ENCODE measurements at places on chromosomes 5 and 9. TPM values are rescaled to one million over a fixed set of nuclear protein-coding genes. Genes with fewer than 3 reads are reported as not detected.
A peak's percentile ranks its signal among the peaks of the same experiment; 100 is the strongest.

GRCh38 chr9:107190061-107190935 is 92.8 kb upstream of the RAD23B start:
- no peaks in the 10 kb centered on the region for H3K4me1 ChIP-seq
- peaks cover 15% of the 10 kb centered on the region for H3K27me3 ChIP-seq
- no peak overlapping the region for H3K27ac ChIP-seq
- no peak overlapping the region for H3K4me3 ChIP-seq

- peak overlapping the region; percentile 78 for H3K4me3 ChIP-seq
- peak overlapping the region; percentile 92 for H3K27ac ChIP-seq
- no peaks in the 10 kb centered on the region for H3K27me3 ChIP-seq
- H3K4me1 ChIP-seq = peaks cover 67% of the 10 kb centered on the region
These were observed 48.5 kb downstream of the RFX3 start for GRCh38 chr9:3477236-3477834.

GRCh38 chr5:2829239-2829638 is 77.8 kb upstream of the IRX2 start:
- H3K27me3 ChIP-seq = no peaks in the 10 kb centered on the region
- no peaks in the 10 kb centered on the region for H3K4me1 ChIP-seq
- DNase-seq = no peak
- H3K27ac ChIP-seq = no peak overlapping the region
- H3K36me3 ChIP-seq = no peaks in the 10 kb centered on the region
- H3K4me3 ChIP-seq = no peak overlapping the region

DNA sequence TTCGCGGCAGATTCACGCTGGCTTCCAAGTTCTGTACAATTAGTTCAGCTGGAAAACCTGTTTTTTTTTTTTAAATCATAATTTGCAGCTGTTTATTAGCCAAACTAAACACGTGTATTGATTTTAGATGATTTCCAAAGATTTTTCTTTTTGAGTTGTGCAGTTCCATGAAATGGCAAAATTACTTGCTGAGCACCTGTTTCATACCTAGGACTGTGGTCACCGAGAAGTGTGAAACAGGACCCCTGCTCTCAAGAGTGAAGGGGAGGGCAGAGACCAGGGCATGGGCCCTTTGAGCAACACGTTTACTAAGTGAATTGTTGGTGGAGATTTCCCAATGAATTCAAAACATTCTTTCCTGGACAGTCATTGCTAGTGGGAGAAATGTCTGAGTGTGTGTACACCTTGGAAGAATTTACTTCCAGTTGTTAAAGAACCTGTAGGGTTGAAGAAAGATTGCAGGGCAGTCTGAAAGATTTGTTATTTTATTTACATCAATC is 688 bp downstream of the SNX24 start:
- H3K36me3 ChIP-seq = no peaks in the 10 kb centered on the region
- H3K4me1 ChIP-seq = peaks cover 13% of the 10 kb centered on the region
- H3K27ac ChIP-seq = no peak overlapping the region
- no peak for DNase-seq

DNA sequence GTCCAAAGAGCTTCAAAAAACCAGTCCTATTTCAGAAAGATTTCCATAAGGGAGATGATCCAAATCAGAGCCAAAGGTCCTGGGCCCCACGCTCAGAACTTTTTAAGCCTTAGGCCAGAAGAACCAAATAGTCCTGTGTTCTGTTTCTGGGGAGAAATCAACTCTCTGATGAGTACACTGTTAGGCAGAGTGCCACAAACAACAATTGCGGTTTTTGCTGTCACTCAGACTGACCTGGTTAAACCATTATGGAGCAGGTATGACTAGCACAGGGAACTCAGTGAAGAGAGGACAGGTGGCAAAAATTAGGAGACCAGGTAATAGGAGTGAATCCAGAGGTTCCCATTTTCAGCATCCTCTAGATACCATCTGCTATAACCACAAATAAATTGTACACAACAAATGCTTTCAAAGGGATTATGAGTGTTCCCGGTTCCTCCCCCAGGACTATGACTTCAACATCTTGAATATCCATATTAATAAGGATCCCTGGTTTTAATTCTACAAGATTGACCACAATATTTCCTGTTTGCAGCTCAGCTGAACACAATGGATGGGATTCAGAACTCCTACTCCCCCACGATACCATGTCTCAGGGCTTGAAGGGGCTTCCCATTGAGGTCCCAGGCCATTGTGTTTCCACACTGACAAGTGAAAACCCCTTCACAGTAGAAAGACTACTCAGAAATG is 52.1 kb upstream of the FREM1 start:
- H3K4me3 ChIP-seq = no peak overlapping the region
- no peaks in the 10 kb centered on the region for H3K36me3 ChIP-seq

GRCh38 chr5:132767150-132767549 is 9.9 kb downstream of the SEPTIN8 start:
- no peak overlapping the region for H3K4me3 ChIP-seq
- no peaks in the 10 kb centered on the region for H3K4me1 ChIP-seq
- no peaks in the 10 kb centered on the region for H3K27me3 ChIP-seq

GRCh38 chr5:150410524-150411244 is 2.0 kb downstream of the CD74 start:
- no peaks in the 10 kb centered on the region for H3K27me3 ChIP-seq
- DNase-seq = peak; percentile 69
- H3K36me3 ChIP-seq = peaks cover 28% of the 10 kb centered on the region
- H3K4me1 ChIP-seq = peaks cover 45% of the 10 kb centered on the region
- H3K27ac ChIP-seq = peak overlapping the region; percentile 100

- H3K4me3 ChIP-seq = no peak overlapping the region
- peak overlapping the region; percentile 90 for H3K27ac ChIP-seq
- H3K27me3 ChIP-seq = no peaks in the 10 kb centered on the region
- peaks cover 42% of the 10 kb centered on the region for H3K4me1 ChIP-seq
These were observed 39.4 kb downstream of the KLHL3 start for GRCh38 chr5:137696481-137696880.

DNA sequence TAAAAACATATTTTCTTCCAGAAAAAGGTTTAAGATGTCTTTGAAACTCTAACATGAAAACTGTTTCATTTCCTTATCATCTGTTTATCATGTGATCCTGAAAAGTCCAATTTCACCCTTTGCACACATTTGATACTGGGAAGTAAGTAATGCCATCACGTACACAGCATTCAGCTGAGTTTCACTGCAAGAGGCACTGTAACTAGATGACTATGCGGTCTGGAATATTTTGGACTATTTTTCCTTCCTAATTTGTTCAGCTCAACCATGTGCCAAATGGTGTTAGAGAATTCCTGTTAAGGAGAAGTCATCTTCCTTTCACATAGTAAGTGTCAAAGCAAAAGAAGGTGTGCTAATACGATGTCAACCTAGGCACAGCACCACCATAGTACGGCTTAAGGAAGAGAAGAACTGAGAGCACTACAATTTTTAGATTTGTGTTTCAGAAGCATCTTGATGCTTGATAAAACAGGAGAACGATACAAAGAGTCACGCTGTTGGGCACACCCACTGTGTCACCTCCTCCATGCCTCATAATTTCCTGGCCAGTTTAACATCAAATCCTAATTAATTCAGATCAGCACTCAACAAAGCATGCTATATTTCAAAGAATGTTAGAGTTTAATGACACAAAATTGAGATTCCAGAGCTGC is 77.5 kb downstream of the GNAQ start:
- H3K4me3 ChIP-seq = no peak overlapping the region
- H3K27me3 ChIP-seq = no peaks in the 10 kb centered on the region
- peaks cover 13% of the 10 kb centered on the region for H3K4me1 ChIP-seq
- peaks cover 3% of the 10 kb centered on the region for H3K36me3 ChIP-seq
- no peak overlapping the region for H3K27ac ChIP-seq
- no peak for DNase-seq

DNA sequence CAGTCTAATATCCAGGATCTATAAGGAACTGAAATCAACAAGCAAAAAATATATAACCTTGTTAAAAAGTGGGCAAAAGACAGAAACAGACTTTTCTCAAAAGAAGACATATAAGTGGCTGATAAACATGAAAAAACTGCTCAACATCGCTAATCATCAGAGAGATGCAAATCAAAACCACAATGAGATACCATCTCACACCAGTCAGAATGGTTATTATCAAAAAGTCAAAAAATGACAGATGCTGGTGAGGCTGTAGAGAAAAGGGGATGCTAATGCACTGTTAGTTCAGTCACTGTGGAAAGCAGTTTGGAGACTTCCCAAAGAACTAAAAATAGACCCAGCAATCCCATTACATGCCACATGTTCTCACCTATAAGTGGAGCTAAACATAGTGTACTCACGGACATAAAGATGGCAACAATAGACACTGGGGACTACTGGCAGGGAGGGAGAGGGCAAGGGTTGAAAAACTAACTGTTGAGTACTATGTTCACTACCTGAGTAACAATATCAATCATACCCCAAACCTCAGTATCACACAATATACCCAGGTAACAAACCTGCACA is 11.7 kb upstream of the TSSK1B start:
- no peak overlapping the region for H3K4me3 ChIP-seq
- no peak for DNase-seq
- H3K27ac ChIP-seq = no peak overlapping the region
- H3K36me3 ChIP-seq = no peaks in the 10 kb centered on the region
- peaks cover 4% of the 10 kb centered on the region for H3K4me1 ChIP-seq
- peaks cover 47% of the 10 kb centered on the region for H3K27me3 ChIP-seq

GRCh38 chr5:107469485-107470294 is 201.0 kb downstream of the EFNA5 start:
- H3K4me1 ChIP-seq = peaks cover 4% of the 10 kb centered on the region
- no peak overlapping the region for H3K4me3 ChIP-seq
- no peak for DNase-seq
- H3K27ac ChIP-seq = no peak overlapping the region

- H3K27ac ChIP-seq = no peak overlapping the region
- H3K27me3 ChIP-seq = no peaks in the 10 kb centered on the region
- H3K36me3 ChIP-seq = no peaks in the 10 kb centered on the region
These were observed 74.6 kb downstream of the SNX24 start for GRCh38 chr5:122919969-122920368.

GRCh38 chr5:153081385-153081784 is 409.1 kb upstream of the GRIA1 start:
- no peak for DNase-seq
- no peak overlapping the region for H3K27ac ChIP-seq

- H3K27me3 ChIP-seq = no peaks in the 10 kb centered on the region
- H3K4me1 ChIP-seq = no peaks in the 10 kb centered on the region
- no peaks in the 10 kb centered on the region for H3K36me3 ChIP-seq
- H3K27ac ChIP-seq = no peak overlapping the region
These were observed 106.6 kb upstream of the KCNN2 start for GRCh38 chr5:114255260-114255659.

DNA sequence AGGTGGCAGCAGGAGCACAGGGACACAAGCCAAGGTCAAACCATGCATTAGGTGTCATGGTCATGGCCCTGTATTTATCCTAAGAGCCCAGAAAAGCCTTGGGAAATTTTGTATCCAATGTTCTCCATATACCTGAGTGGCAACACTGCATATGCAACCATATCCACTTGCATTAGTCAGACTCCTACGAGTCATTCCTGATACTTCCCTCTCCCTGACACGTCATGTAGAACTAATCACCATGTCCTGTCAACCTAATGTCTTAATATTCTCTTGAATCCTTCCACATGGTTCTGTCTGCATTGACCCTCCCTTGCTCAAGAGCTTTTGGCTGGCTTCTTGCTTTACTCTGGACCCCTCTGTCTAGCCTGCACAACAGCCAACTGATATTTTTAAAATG is 9.4 kb downstream of the SCGB3A2 start:
- no peaks in the 10 kb centered on the region for H3K36me3 ChIP-seq
- no peak overlapping the region for H3K27ac ChIP-seq
- H3K4me1 ChIP-seq = no peaks in the 10 kb centered on the region
- no peak for DNase-seq
- H3K4me3 ChIP-seq = no peak overlapping the region

DNA sequence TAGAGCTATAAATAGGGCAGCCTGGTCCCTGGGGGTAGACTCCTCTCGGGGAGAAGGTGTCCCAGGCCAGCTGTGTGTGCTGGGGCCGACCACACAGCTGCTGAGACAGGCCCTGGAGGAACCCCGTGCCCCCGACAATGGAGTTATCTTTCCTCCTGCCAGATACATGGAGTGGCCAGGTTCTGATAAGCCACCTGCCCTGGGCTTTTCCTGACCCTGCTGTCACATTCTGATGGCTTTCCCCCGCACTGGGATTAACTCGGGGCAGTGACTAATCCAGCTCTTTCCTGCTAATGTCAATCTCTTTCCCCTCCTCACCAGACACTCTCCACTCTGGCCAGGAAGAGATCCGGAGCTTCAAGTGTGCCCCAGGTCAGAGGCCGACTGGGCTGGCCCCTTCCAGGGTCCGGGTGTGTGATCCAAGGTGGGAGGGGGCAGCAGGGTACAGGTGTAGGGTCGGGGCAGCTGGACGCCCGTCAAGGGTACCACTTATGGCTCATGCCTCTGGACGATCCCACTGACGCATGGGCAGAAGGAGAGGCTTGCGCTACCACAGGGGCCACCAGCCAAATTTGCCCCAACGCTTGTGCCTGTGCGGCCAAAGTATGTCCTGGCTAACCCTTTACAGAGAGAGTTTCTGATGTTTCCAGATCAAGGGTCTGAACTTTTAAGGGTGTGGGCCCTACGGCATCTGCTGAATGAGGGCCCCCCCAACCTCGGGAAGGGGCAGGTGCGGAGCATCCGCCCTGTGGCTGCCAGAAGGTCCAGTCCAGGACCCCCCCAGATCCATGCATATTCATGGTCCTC is 20.6 kb upstream of the COL5A1 start:
- no peaks in the 10 kb centered on the region for H3K27me3 ChIP-seq
- H3K36me3 ChIP-seq = no peaks in the 10 kb centered on the region
- no peaks in the 10 kb centered on the region for H3K4me1 ChIP-seq
- no peak overlapping the region for H3K4me3 ChIP-seq

DNA sequence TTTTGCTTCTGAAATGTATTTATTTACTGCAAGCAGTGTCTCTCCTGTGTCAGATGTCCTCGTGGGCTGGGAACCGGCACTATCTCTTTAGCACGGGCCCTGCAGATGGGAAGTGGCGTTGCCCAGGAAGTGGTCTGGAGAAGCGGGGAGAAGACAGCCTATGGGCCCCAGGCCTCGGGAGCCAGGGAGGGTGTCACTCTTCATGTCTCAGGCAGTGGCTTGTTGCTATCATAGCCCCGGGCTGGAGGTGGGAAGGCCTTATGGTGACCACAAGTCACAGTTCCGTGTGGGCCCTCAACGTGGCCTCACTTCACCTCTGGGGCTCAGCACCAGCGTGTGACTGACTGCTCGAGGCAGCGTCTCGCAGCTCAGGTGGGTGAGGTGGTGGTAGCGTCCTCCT is 41.4 kb downstream of the SYK start:
- no peak overlapping the region for H3K27ac ChIP-seq
- no peaks in the 10 kb centered on the region for H3K36me3 ChIP-seq
- H3K4me3 ChIP-seq = no peak overlapping the region
- peak; percentile 25 for DNase-seq

ANKRD18A gene
- total RNA-seq = 0.08 TPM

TGFBI gene
- total RNA-seq = not detected

C1QTNF2 gene
- total RNA-seq = not detected

PCDHA1 gene
- not detected for total RNA-seq

TAF9 gene
- 52.0 TPM for total RNA-seq

NEUROG1 gene
- not detected for total RNA-seq

NOXA1 gene
- 0.52 TPM for total RNA-seq

KCNN2 gene
- total RNA-seq = not detected

SH3RF2 gene
- not detected for total RNA-seq
